Cerebellar nuclear complex (tissue), 1 donor: ENCODE measurements at places on chromosomes 6 and 20.

DNA sequence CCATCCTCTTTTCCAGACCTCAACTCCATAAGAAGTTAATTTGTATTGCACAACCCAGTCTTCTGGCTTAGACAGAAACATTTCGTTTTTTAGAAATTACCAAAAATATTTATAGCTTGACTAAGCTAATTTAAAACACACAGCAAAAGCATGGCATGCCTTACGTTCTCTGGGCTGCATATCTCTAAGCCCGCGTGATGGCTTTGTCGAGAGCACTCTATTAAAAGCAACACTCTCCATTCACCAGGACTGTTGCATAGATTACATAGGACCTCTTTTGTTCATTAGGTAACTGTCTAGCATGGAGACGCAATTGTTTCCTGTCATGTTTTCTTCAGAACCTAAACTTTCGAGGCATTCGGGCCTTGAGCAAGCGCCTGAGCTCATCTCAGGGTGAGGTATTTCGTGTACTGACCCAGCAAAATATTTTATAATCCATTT is 104.5 kb downstream of the IBTK start:
- DNase-seq = no peak

DNA sequence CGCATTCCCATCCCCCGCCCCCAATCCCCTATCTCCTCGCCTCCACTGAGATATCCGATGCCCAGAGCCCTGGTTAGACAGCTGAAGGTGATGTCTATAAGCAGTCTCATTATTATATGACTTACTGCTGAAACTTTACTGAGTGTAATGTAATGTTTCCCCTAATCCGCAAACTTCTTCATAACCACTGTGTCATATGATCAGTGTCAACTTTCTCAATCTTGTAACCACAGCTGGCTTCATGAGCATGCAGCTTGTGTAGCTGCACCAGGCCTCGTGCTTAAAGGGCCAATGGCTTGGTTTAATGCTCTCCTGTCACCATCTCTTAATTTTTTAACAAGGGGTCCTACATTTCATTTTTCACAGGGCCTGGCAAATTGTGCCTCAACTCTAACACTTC is 8.1 kb downstream of the ASIP start:
- no peak for DNase-seq

DNA sequence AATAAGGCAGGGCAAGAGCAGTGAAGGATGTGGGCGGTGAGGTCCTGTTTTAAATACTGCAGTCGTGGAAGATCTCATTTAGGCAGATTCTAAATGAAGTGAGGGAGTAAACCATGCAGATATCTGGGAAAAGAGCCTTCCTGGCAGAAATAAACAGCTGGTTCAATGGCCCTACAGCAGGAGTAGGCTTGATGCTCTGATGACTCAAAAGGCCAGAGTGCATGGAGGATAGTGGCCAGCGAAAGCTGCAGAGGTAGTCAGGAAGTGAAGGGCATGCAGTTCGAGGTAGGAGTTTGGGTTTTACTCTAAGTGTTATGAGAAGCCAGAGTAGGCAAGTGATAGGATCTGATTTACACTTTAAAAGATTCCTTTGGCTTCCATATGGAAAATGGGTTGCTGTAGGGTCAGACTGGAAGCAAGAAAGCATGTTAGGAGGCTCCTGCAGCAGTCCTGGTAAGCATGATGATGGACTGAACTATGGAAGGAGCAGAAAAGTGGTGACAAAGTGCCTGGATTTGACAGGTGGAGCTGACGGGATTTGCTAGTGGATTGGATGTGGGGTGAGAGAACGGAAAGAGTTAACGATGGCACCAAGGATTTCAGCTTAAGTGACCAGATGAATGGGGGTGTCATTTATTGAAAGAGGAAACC is 150.0 kb downstream of the GJA10 start:
- no peak for DNase-seq

GRCh38 chr20:56653211-56653610 is 24.1 kb downstream of the TFAP2C start:
- no peak for DNase-seq

DNA sequence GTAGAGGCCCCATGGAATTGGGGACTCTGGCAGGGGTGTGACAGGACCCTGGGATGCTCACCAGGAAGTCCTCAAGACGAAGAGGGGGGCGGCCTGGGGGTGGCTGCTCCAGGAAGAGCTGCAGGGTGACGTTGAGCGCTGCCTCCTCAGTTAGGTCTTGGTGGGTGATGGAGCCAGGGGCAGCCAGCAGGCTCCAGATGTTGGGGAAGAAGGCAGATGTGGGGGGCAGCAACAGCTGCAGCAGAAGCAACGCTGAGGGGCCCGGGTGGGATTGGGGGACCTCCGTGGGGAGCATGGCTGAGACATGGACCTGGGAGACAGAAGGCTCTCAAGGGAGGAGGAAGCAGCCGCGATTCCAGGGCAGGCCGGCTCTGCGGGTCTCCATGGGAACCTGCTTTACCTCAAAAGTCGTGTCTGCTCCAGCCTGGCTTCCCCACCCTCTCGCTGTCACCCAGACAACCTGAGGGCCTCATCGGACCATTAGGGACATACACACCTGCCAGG is 591 bp downstream of the VWA7 start:
- no peak for DNase-seq

- DNase-seq = no peak
These were observed 140.3 kb upstream of the RUNX2 start for GRCh38 chr6:45187836-45188235.

DNA sequence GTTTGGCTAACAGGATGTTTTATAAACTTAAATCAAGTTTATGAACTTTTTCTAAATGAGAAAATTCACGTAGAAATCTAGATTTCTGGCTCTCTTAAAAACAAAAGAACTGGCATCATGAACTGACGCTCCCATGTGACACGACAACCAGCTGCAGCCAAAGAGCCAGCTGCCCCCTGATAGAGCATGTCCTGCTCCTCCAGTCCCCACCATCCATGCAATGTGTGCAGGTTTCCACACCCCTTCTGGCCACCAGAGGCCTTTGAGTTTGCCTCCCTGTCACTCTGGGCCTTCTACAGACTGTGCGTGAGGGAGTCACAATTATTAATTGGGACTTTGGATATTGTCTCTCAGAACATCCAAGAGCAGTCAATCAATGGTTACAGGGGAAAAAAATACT is 1.6 kb upstream of the GPLD1 start:
- DNase-seq = no peak

- DNase-seq = no peak
These were observed 190.8 kb downstream of the MTFR2 start for GRCh38 chr6:136059308-136059707.

- DNase-seq = no peak
These were observed 71.9 kb downstream of the TBC1D7 start for GRCh38 chr6:13256266-13257001.

DNA sequence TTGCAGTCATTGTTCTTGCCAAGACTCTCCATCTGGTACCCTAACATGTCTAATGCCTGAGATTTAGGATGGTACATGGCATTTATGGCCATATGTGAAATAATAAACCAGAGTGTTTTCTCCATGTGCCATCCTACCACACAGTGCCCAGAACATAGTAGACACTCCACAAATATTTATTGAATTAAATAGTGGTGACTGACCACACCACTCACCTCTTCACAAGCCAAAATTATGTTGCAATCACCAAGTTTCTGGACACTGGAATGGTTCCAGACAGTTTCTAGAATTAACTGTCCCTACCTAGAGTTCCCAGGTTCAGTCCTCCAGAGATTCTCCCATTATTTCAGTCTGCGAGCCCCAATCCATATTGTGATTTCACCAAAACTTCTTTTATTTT is 427.3 kb downstream of the KIF16B start:
- no peak for DNase-seq

- no peak for DNase-seq
These were observed 1.3 kb upstream of the TAF4 start for GRCh38 chr20:62066983-62067433.

GRCh38 chr6:123000244-123000770 is 4.3 kb downstream of the CLVS2 start:
- no peak for DNase-seq

- DNase-seq = no peak
These were observed 78.6 kb downstream of the TPBG start for GRCh38 chr6:82442061-82442719.

DNA sequence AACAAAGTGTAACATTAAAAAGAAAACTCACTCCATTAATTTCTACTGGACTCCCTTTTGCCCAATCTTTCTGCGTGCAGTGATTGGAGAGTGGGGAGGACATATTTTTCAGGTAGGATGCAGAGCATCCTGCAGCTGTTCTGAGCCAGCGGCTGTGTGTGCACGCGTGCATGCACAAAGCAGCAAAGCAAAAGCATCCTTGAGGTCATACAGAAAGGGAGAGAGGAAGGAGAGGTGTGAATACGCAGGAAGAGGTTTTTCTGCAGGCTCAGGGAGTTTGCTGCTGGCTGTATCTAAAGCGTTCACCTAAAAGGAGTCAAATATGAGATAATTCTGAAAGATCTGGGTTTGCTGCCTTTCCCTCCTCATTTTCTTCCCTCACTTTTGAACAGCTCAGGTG is 108.4 kb downstream of the HUS1B start:
- no peak for DNase-seq

DNA sequence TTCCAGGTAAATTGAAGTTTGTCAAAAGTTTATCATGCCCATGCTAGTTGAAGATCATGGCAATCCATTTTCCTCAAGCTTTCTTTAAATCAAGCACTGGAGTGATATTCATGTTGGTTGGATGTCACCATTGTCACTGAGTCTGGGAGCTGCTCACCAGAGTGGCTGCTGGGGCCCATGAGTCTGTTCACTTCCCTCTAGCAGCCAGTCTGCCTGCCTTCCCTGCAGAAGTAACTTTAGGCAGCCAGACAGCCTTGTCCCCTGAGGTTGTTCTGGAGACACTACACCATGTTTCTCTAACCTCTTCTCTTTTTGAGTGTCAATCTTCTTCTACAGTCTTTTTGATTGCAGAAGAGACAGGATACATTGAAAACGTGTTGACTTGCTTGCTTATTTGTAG is 5.5 kb downstream of the SIRT5 start:
- DNase-seq = no peak

GRCh38 chr6:166402582-166403277 is 20.0 kb upstream of the MPC1 start:
- no peak for DNase-seq

DNA sequence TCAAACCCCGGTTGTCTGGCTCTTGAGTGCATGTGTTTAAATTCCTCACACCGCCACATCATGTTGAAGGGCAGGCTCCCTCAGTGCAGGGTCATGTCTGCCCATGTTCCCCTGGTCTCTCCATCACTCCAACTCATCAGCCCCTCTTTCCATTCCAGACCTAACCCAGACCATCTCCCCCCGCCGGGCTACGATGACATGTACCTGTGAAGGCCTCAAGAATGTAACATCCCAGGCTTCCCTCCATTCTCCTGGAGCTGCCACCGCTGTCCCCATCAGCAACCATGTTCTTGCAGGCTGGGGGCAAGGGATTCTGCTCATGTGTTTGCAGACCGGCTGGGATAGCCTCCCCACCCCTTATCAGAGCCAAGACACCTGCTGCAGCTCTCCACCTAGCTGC is 19.9 kb downstream of the TMEM74B start:
- DNase-seq = no peak

- DNase-seq = no peak
These were observed 336.0 kb downstream of the RFPL4B start for GRCh38 chr6:112683106-112683505.
